Stimulated activated CD8-positive, alpha-beta memory T cell treated with anti-CD3 and anti-CD28 coated beads, Interleukin-12 subunit alpha, Interleukin-12 subunit beta, amount 100 ng/mL, for 1 hour (primary cell): ENCODE measurements at places on chromosomes 11 and 22.

- no peak for DNase-seq
Measured at GRCh38 chr11:117570701-117571100, 226.3 kb downstream of the DSCAML1 start.

- no peak for DNase-seq
Measured at GRCh38 chr11:113377681-113378412, 9.7 kb upstream of the ANKK1 start.

GRCh38 chr11:66891851-66892660 is 35.2 kb downstream of the LRFN4 start:
- no peak for DNase-seq

DNA sequence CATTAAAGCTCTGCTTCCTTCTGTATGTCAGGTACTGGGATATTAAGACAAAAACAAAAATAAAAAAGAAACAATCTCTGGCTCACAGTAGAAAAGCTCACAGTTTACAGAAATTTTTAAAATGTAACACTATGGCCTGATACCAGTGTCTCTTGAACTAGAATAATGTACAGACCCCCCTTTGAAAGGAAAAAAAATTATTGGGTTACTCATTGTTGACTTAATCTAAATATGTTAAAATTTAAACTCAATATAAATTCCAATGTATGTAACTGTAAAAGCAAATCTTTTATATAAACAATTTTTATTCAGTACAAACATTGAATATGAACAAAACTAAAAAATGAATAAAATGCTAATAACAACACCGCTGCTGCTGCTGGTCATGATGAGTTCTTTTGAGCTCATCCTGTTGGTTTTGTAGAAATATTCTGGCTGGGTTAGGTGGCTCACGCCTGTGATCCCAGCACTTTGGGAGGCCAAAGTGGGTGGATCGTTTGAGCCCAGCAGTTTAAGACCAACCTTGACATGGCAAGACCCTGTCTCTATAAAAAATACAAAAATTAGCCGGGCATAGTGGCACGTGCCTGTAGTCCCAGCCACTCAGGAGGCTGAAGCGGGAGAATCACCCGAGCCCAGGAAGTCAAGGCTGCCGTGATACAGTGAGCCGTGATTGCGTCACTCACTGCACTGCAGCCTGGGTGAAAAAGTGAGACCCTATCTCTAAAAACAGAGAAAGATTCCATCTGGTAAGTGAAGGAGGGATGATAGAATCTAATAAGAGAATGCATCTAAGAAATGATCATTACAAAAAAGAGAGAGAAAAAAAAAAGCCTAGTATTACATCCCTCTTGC is 11.8 kb upstream of the KCNE3 start:
- DNase-seq: no peak

- no peak for DNase-seq
Measured at GRCh38 chr22:38081941-38082828, 1.8 kb downstream of the SLC16A8 start.

DNA sequence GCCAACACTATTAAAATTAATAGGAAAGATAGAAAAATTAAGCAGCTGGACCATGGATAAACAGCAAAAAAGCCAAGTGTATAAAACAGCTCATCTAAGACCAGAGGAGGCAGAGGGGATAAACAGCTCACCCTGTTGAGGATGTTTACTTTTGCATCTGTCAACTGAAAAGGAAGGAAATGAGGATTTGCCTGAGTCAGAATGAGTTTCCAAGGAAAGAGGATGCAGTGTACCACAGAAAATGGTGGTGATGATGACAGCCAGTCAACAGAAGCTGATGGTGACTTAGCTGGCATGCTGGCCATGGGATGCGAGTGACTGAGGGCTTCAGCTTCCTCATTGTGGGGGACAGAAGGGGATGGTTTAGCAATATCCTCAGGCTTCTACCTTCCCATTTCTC is 183.5 kb downstream of the KIRREL3 start:
- no peak for DNase-seq

GRCh38 chr22:50280022-50280707 is 10.0 kb upstream of the MAPK11 start:
- no peak for DNase-seq

- no peak for DNase-seq
Measured at GRCh38 chr11:12246147-12246546, 131.2 kb upstream of the PARVA start.

DNA sequence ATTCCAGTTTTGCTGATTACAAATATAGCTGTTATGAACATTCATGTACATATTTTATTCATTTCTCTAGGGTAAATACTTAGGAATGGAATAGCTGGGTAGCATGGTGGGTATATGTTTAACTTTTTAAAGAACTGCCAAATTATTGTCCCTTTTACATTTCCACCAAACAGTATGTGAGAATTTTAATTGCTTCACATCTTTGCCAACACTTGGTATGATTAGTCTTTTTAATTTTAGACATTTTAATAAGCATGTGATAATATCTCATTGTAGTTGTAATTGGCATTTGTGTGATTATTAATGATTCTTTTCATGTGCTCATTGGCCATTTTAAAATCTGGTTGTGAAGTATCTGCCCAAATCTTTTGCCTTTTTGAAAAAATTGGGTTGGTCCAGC is 72.6 kb upstream of the SORL1-AS1 start:
- no peak for DNase-seq

- no peak for DNase-seq
Measured at GRCh38 chr11:58739725-58740430, 8.1 kb upstream of the GLYAT start.

- DNase-seq: no peak
Measured at GRCh38 chr11:15106201-15106965, 8.3 kb upstream of the INSC start.

GRCh38 chr11:65695459-65696241 is 16.4 kb upstream of the KAT5 start:
- DNase-seq: no peak

- no peak for DNase-seq
Measured at GRCh38 chr22:36546092-36546804, 17.3 kb upstream of the EIF3D start.

- no peak for DNase-seq
Measured at GRCh38 chr22:46673205-46673604, 53.0 kb downstream of the GRAMD4 start.

DNA sequence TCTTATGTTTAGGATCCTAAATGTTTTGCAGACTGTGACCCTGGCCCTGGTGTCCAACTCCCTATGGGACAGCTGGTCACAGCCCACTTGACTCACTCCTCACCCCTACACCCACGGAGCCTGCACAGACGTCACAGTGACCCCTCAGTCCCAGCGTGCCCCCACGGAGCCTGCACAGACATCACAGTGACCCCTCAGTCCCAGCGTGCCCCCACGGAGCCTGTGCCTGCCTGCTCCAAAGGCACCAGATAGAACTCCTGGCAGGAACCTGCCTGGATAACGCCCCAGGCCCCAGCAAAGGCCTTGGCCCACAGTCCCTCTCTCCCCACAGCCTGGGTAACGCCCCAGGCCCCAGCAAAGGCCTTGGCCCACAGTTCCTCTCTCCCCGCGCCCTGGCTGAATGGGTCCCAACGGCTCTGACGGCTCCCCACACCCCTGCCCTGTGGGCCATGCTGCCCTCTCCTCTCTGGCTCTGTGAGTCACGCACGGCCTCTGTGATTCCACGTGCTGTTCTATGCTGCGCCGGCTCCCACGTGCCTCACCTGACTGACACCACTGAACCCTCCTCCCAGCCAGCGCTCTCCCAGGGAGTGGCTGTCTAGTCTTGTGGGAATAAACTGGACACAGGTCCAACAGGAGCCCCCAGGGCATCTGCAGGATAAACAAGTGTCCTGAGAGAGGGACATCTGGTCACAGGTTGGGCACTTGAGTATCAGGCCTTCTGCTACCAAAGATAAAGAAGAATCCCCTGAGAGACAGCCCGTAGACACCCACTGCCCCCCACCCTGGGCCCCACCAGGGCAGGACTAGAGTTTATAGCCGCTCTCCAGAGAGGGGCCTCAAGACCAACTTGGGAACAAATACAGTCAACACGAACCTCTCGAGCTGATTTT is 250.3 kb downstream of the BRD1 start:
- DNase-seq: no peak

DNA sequence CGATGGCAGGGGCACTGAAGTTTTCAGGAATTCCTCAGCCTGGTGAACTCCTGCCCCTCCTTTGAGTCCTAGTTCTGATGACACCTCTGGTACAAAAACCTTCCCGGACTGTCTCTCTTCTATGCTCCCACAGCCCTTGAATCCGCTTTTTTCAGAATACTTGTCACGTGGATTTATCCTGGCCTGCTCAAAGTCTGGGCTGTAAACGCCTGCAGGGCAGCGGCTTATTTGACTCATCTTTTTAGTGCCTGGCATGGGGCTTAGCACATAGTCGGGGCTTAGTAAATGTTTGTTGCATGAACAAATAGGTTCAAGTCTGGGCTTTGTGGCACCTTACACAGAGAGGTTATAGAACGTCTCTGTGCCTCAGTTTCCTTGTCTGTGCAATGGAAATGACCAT is 13.4 kb upstream of the KCNJ11 start:
- DNase-seq: no peak

DNA sequence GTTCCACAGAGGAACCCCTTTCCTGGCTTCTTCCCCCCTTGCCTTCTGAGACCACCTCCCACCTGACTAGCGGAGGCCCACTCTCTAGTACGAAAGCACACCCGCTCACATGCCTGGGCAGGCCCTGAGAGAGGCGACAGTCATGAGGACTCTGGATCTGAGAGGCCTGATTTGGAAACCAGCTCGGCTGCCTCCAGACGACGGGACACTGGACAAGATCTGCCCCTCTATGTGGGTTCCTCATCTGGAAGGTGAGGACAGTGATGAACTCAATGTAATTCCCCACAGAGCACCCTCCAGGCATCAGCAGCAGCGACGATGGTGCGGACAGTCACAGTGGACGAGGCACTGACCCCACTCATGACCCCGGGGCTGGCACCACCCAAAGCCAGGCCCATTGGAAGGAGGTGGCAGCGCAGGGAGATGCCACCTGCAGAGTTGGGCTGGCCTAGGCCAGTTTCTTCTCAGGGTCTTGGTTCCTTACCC is 7.5 kb downstream of the SULT4A1 start:
- DNase-seq: no peak

DNA sequence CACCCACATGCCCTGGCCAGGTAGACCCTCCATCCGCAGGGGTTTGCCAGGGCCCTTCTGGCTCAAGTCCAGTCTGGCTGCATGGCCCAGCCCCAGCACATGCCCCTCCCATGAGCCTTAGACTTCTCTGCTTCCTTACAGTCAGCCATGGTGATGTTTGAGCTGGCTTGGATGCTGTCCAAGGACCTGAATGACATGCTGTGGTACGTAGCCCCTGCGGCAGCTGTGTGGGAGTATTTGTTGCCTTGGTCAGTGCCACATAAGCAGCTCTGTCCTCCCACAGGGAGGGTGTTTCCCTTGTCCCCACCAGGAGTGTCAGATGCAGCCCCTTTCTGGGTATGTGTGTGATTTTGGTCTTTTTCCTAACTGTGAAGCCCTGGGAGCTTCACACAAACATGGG is 17.5 kb downstream of the CDC45 start:
- DNase-seq: no peak

DNA sequence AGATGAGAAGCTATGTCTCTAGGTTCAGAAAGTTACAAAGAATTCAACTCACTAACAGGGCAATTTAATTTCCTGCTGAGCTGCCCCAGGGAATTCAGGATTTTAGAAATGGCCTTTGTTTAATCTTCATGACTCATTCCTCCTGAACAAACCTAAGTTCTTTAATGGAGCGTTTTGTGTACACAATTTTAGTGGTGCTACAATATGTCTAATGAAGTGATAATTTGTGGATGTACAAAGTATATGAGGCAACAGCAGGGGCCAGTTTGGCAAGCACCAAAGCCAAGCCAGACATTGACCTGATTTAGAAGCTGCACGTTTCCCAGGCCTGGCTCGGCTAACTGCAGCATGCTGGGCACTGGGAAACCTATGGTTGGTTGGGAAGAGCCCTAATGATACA is 34.4 kb upstream of the HEPHL1 start:
- no peak for DNase-seq

DNA sequence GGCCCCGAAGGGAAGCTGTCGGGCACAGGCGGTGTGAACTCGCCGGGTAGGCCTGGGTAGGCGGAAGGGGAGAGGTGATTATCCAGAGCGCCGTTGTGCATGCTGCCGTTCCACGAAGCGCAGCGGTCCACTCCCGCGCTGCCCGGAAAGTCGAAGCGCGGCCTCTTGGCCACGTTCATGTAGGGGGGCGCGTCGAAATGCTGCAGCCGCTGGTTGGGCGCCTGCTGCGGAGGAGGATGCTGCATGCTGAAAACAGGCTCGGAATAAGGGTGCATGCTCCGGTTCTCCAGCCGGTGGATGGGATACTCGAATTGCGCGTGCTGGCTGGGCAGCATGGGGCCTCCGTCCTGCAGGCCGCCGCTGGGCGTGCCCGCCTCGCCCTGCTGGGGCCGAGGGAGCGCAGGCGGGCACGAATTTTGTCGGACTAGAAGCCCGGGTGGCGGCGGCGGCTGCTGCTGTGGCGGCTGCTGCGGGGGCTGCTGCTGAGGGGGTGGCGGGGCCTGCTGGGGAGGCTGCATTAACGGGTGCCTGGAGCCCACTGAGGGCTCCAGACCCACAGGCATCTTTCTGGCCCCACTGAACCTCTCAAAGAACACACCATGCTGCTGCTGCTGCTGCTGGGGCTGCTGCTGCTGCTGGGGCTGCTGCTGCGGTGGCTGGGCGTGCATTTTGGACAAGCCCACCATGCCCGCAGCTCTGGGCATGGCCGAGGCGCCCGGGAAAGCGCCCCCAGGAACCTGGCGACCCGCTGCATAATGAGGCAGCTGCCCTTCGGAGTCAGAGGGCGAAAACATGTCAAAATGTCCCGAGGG is 2.3 kb downstream of the MN1 start:
- DNase-seq: no peak

DNA sequence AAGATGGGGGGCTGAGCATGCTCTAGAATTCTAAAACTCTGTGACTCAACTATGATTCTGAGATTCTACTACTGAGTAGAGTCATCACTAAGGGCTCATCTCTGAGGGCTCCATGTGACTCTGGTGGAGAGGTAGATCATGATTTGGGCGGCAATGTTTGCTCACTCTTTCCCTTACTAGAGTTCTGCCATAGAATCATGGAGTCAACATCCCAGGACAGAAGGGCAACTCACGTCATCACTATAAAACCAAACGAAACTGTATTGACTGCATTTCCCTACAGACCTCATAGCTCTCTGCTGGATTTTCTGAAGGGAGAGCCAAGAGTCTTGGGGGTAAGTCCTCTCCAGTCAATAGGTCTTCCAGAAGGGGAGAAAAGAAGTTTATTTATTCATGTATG is at the start of gene MS4A14:
Gene MS4A14, plus strand, starts transcription at position 78 of the 400 bp plus-strand sequence. Its CDS starts 120 bp downstream, at position 198.
- DNase-seq: no peak

- no peak for DNase-seq
Measured at GRCh38 chr11:73198677-73199076, 19.4 kb upstream of the P2RY2 start.

DNA sequence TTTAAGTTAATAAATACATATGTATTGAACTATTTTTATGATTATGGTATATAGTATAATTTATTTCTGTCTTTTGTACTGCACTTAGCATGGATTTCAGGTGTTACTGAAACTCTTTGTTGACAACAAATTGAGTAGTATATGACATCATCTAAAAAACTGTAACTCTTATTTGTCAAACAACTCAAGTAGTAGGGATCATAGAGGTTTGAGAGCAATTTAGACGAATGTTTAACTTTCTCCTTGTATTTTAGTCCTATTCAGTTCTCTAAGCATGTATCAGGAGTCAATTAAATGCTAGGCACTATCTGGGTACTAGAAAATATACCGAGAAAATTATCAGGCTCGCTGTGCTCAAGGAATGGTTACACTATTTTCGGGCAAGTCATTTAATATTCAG is 595.2 kb downstream of the METTL15 start:
- no peak for DNase-seq
